SJCRH30 (cell line): ENCODE measurements at places on chromosomes 3 and 15.

DNA sequence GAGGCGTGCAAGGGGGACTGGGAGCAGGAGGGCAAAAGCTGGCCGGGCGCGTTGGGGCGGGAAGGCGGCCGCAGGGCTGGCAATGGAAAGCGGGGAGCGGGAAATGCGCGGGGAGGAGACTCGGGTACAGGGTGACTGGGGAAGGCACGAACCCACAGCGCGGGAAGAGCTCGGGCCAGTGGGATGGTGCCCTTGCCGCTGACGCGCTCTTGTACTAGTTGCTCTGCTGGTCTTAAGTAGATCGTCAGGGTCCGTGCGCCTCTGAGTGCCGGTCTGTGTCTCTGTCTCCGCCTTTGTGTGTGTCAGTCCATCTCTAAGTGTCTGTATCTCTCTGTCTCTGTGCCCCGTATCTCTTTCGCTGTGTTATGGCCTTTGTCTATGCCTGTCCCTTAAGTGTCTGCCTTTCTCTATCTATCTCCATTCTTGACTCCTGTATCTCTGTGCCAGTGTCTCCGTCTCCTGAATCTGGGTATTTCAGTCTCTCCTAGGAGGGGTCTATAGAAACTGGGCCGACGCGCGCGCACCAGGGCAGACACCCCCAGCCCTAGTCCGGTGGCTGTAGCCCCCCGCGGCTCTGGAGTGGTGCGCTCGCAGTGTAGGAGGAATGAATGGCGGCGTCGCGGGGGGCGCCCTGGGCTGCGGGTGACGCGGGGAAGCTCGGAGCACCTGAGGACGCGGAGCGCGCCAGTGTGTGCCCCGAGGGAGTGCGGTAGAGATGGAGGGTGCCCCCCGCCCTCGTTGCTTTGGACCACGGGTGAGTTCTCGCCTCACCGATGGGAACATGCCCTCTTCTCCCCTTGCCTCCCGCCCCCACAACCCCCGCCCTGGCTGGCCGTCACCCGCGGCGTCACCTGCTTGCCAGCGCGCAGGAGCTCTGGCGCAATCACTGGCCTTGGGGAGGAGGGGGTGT is 756 bp upstream of the CAMK2N2 start:
- DNase-seq: no peak

DNA sequence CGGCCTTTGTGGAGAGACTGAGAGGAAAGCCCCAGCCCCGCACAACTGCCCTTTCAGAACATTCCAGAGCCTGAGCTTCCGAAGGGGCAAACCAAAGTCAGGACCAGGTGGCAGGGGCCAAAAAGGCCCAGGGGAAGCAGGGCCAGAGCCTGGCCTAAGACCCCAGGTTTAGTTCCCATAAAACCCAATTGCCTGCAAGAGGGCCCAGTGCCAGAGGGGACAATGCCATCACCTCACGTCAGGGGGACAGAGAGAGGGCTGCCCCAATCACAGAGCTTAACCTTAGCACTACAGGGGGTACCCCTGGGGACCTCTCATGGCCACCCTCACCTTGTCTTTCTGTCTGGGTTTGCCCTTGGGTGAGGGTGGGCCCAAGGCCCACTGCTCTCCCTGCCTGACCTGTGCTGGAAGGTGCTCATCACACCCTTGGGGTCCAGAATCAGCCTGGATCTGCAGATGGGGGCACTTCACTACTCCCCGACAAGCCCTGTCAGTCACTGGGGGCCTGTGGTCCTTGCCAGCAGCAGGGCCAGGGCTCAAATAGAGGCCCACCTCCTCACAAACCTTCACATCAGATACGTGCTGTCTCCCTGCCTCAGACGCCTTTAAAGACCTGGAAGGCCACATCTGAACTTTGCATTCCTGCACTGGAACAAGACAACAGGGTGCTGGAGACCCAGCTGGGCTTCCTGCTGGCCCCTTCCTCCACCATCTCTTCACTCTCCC is 3.8 kb downstream of the CALML4 start:
- no peak for DNase-seq

GRCh38 chr3:187875863-187876262 is 130.6 kb upstream of the BCL6 start:
- no peak for DNase-seq

DNA sequence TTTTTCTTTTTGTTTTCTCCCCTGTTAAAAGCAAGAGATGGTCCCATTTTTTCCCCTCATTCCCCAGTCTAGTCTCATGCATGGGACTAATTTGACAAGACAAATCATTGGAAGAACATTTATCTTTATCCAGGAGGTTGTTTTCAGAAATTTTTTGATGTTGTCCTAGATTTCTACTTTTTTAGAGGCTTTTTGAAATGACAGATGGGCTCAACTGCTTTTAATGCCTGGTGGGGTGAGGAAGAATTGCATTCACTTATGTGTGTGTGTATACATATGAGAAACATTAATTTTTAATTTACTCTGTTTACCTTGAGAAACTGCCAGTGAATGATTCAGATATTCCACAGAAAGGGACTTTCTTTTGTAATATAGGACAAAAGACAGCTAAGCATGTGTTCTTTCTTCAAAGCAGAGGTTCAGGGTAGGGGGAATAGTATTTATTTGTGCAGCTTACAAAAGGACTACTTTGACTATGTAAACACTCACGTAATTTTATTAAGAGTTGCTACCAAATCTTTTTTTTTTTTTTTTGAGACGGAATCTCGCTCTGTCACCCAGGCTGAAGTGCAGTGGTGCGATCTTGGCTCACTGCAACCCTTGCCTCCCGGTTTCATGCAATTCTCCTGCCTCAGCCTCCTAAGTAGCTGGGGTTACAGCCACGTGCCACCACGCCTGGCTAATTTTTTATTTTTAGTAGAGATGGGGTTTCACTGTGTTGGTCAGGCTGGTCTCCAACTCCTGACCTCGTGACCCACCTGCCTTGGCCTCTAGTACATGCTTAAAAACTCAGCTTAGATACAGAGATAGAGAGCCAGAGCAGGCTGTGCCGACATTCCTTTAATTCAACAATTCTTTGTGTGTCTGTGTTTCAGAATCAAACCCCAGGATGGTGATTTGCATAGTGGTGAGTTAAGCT is 130.1 kb upstream of the RARB start:
- DNase-seq: no peak

GRCh38 chr3:181328346-181328745 is 338.8 kb upstream of the DNAJC19 start:
- no peak for DNase-seq

DNA sequence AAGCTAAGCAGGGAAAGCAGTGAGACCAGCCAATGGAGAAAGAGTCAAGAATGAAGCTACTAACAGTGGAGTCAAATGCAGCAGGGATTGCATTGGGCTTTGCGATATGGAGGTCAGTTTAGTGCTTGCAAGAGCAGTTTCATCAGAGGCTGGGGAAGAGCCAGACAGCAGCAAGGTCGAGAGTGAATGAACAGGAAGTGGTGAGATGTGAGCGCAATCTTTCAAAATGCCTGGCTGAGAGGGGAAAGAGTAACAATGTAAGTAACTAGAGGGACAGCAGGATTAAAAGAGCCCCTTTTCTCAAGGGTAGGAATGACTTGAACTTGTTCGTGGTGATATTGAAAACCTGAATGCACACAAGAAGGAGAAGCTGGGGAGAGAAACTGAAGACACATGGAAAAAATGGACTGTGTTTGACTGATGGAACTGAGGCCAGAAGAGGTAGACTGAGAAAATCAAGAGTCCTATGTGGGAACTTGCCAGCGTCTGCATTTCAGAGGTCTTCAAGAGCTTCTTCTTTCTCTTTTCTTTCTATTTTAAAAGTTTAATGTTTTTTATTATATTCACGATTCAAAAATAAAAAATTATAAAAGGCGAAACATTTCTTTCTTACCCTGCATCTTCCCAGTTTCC is 30.6 kb upstream of the GPR160 start:
- no peak for DNase-seq

- no peak for DNase-seq
Observed at GRCh38 chr3:7207928-7208327, 347.0 kb downstream of the GRM7 start.

GRCh38 chr3:180306155-180306554 is 269.4 kb upstream of the PEX5L start:
- no peak for DNase-seq

GRCh38 chr15:40053831-40054604 is 15.0 kb upstream of the SRP14 start:
- no peak for DNase-seq

- no peak for DNase-seq
Observed at GRCh38 chr3:109071350-109072142, 46.4 kb downstream of the MORC1 start.

DNA sequence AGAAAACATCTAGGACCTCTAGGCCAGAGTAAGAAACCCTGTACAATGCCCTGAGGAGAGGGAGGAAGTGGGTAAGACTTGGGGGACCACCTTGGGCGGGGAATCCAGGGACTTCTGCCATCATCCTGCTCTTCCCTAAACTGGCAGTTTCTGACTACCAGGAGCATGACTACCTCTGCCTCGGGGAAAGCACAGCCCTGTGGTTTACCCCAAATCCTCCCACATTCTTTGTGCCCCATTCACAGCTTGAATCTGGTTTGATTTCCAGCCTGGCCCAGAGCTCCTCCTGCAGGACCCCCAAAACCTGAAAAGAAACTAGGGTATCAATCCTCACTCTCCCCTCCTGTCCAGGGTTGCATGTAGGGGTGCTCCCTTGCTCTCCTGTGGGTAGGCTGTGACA is 4.7 kb downstream of the C3orf18 start:
- no peak for DNase-seq

- DNase-seq: no peak
Observed at GRCh38 chr15:83209333-83209732, 1.7 kb upstream of the HDGFL3 start.

DNA sequence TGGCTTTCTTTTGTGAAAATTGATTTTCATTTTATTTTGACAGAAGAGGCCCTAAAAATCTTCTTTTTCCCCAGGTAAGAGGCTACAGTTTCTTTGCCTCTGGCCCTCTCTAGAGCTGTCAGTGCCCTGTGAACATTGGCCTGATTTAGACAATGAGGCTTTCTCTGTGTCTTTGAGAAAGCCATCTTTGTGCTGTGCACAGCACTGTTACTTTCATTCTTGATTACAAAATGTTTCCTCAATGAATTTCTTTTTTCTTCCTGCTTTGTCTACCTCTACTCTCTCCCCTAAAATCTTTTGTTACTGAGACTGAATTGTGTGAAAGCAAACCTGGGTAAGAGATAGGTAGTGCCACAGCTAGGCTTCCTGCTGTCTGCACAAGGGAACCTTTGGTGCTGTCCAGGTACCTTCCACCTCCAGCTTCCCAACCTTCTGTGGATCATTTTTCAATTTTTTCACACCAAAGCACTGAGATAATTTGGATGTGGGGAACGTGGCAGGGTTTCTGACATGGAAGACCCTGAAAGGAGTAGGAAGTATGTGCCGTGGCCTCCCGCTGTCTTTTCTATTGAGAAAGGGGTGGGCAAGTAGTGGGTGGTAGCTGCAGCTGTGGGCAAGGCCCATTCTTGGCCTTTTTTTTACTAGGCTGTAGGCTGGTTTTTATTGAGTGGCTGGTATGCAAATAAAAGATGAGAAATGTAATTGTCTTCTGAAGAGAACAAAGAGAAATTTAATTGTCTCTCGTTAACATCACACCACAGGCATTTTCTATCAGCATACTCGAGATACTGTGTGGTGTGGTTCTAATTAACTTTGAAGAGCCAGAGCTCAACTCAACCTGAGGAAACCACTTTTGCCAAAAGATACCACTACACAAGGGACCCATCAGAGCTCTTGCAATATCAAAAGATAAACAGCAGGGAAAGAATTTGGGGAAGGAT is 21.0 kb downstream of the RAB8B start:
- DNase-seq: no peak

GRCh38 chr3:52891164-52891563 is 6.2 kb downstream of the STIMATE start:
- DNase-seq: no peak

DNA sequence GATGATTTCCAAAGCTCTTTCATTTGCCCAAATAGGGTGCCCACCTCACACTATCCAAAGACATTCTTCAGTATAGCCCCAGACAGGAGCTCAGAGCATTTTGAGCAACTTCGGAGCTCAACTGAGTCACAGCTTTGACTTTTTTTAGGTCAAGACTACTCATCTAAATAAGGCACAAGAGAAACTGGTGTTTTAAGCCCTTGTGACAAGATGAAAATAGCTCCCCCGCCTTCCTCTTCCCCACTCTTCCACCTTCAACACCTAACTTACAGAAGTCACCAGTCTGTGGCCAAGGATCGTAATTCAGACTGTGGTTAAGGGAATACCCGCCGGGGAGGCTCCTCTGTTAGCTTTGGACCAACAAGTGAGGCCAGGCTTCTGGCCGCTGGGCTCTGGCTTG is 60.4 kb upstream of the CA12 start:
- no peak for DNase-seq

- peak; percentile 21 for DNase-seq
Observed at GRCh38 chr3:74643636-74644035, 29.2 kb upstream of the CNTN3 start.

DNA sequence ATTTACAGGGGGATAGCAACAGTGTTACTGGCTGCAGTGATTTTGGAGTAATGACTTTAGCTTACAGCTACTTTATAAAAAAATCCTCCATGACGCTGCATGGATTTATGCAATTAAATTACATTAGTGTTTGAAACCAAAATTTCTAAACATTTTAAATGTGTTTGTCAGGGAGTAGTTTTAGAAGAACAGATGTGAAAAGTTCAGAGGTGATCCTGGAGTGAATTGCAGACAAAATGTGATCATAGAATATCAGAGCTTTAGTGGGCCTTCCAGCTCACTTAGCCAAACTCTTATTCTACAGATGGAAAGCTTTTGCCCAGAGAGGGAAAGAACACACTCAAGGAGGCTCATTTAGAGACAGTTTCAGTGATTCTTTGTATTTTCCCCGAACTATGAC is 376.3 kb downstream of the LPP start:
- no peak for DNase-seq

DNA sequence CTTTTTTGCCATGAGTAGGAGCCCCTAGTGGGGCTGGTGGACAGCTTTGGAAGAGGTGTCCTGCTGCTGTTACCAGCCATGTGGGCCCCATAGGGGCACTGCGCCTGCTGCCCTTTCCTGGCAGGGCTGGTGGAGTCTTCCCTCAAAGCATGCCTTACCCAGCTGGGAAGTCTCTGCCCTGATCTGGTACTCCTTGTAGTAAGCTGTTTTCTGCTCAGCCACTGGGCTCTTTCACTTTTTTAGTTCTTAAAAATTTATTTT is 26.2 kb downstream of the HMCES start:
- no peak for DNase-seq

DNA sequence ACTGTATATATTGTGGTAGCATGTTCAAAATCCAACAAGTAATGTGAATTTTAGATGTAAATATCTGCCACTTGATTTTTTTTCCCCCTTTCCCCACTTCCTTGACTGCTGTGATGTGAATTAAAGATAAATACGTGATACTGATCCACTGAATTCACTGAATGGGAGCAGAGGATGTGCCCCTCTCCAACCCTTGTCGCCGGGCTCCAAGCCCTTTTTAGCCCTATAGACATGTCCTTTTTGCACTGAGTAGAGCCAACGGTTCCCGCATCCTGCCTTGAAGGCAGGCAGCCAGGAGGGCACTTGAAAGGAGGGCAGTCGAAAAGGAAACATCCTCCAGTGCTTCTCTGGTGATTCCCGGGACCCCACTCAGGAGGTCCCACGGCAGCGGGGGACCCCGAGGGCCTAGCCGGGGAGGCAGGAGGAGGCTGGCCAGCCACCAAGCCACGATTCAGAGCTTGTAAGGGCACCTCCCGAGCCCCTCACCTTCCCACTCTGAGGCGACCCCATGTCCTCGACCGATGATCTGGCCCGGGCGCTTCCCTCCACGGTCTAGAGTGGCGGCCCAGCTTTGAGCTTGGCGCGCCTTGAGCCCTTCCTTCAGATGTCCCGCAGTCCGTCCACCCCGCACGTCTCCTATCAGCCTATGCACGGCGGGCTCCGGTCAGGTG is 901 bp upstream of the MANF start:
- DNase-seq: peak; percentile 29

GRCh38 chr3:120169407-120169806 is 75.2 kb upstream of the GSK3B start:
- no peak for DNase-seq

GRCh38 chr3:127814325-127814781 is 8.0 kb downstream of the MGLL start:
- no peak for DNase-seq
